ENCODE measurements at places on chromosomes 12 and 14. TPM values are rescaled to one million over a fixed set of nuclear protein-coding genes. Genes with fewer than 3 reads are reported as not detected.
A peak's percentile ranks its signal among the peaks of the same experiment; 100 is the strongest.

DNA sequence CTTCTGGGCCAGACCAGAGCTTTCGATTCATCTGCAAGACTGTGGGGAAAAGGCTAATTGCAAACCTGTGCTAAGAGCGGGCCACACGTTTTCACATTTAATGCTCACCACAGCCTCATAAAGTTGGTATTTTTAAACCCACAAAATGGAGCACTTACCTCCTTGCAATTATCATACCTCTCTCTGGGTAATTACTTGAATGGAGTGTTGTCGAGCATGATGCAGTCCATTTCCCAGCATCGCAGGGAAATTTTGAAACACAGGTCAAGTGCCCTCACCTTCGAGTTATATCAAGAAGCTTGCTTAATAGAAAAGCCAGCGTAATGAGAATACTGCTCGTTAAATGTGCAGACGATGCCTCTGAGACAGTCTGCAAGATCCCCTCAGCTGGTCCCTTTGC, 8.8 kb upstream of the IFI27L2 start:
- H3K4me3 ChIP-seq, result no peak overlapping the region
- no peak overlapping the region for H3K27ac ChIP-seq
- DNase-seq, result no peak
- H3K27me3 ChIP-seq, result no peaks in the 10 kb centered on the region
- H3K36me3 ChIP-seq, result no peaks in the 10 kb centered on the region

GRCh38 chr12:104274811-104275210, 28.7 kb upstream of the EID3 start:
- H3K36me3 ChIP-seq, result no peaks in the 10 kb centered on the region
- no peaks in the 10 kb centered on the region for H3K27me3 ChIP-seq
- DNase-seq, result no peak
- H3K4me1 ChIP-seq, result no peaks in the 10 kb centered on the region
- no peak overlapping the region for H3K4me3 ChIP-seq

GRCh38 chr12:67661311-67662021, 12.9 kb downstream of the DYRK2 start:
- no peaks in the 10 kb centered on the region for H3K27me3 ChIP-seq
- H3K27ac ChIP-seq, result peak overlapping the region; percentile 98
- H3K36me3 ChIP-seq, result no peaks in the 10 kb centered on the region
- no peak overlapping the region for H3K4me3 ChIP-seq

- no peaks in the 10 kb centered on the region for H3K36me3 ChIP-seq
- H3K4me1 ChIP-seq, result no peaks in the 10 kb centered on the region
- H3K27ac ChIP-seq, result no peak overlapping the region
- no peaks in the 10 kb centered on the region for H3K27me3 ChIP-seq
- no peak for DNase-seq
Measured at GRCh38 chr14:52304248-52304904, 9.7 kb upstream of the PTGER2 start.

DNA sequence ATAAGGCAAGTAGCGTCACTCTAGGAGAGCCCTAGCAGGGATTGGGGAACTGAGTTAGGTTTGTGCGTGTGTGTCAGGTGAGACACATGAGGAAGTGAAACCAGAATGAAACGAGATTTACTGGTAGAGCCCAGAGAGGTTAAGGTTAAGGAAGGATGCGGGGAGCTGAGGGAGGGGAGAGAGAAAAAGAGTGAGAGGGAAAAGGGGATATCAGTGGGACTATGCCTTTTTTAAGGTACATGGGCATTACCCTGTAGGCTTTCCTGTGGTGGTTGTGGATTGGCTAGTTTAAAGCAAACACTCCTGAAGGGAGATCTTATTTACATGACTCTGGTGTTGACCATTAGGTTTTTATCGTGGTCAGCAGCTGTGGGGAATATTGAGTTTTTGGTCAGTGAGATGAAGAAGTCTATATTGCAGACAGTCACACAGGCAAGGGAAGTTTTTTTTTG, 13.9 kb downstream of the ZDHHC17 start:
- H3K27ac ChIP-seq, result no peak overlapping the region
- H3K4me3 ChIP-seq, result no peak overlapping the region
- no peaks in the 10 kb centered on the region for H3K27me3 ChIP-seq
- DNase-seq, result no peak
- peaks cover 54% of the 10 kb centered on the region for H3K4me1 ChIP-seq
- H3K36me3 ChIP-seq, result no peaks in the 10 kb centered on the region

- no peak overlapping the region for H3K4me3 ChIP-seq
- DNase-seq, result no peak
- H3K36me3 ChIP-seq, result no peaks in the 10 kb centered on the region
- no peaks in the 10 kb centered on the region for H3K4me1 ChIP-seq
Measured at GRCh38 chr14:97224016-97224415, 426.8 kb downstream of the VRK1 start.

GRCh38 chr14:57487771-57488170, 5.9 kb downstream of the CCDC198 start:
- H3K4me1 ChIP-seq, result no peaks in the 10 kb centered on the region
- DNase-seq, result no peak
- no peak overlapping the region for H3K4me3 ChIP-seq

GRCh38 chr12:34363050-34363673, 340.9 kb downstream of the ALG10 start:
- DNase-seq, result no peak
- no peak overlapping the region for H3K4me3 ChIP-seq
- no peaks in the 10 kb centered on the region for H3K36me3 ChIP-seq
- H3K4me1 ChIP-seq, result no peaks in the 10 kb centered on the region
- H3K27me3 ChIP-seq, result no peaks in the 10 kb centered on the region
- H3K27ac ChIP-seq, result no peak overlapping the region

- H3K27me3 ChIP-seq, result no peaks in the 10 kb centered on the region
- no peak overlapping the region for H3K4me3 ChIP-seq
- no peaks in the 10 kb centered on the region for H3K36me3 ChIP-seq
- H3K27ac ChIP-seq, result no peak overlapping the region
- peaks cover 28% of the 10 kb centered on the region for H3K4me1 ChIP-seq
Measured at GRCh38 chr14:91058042-91058581, 2.3 kb downstream of the RPS6KA5 start.

DNA sequence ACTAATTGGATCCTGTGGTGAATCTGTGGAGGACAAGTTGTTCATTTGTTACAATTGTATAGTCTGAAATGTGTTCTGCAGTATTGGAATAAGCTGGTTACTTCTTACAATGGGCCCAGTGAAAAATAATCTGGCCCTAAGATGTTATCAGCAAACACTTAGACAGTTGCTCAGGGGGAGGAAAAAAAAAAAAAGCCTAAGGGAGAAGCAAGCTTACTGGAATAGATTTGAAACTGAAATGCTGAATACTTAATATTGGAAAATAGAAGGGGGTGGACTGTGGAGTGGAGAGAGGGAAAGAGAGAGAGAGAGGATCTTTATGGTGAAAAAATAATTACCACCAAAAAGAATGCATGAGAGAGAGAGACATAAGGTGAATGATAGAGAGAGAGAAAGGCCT, 4.0 kb downstream of the FOXG1 start:
- H3K4me3 ChIP-seq, result no peak overlapping the region
- no peak for DNase-seq
- H3K27me3 ChIP-seq, result peaks cover 67% of the 10 kb centered on the region
- H3K4me1 ChIP-seq, result no peaks in the 10 kb centered on the region

- H3K4me3 ChIP-seq, result no peak overlapping the region
- no peaks in the 10 kb centered on the region for H3K27me3 ChIP-seq
- no peaks in the 10 kb centered on the region for H3K4me1 ChIP-seq
- no peak overlapping the region for H3K27ac ChIP-seq
- DNase-seq, result no peak
Measured at GRCh38 chr12:120979862-120980696, 1.7 kb downstream of the HNF1A start.

DNA sequence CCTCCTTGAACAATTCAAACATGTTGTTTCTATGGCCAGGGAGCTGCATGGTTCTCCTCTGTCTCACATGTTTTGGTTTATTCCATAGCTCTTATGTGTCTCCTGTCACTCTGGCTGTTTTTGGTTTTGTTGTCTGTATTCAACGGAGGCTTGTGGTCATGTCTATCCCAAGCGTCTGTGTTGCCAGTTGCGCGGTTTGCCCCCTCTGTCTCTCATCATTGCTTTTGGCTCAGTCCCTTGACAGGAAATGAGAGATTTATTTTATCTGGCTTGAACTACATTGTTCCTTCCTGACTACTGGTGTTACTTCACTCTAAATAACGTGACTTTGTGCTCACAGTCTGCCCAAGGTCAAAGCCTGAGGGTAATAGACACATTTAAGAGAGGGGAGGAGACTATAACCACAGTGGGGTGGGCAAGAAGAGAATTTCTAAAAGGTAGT, 96.4 kb upstream of the SOX5 start:
- no peaks in the 10 kb centered on the region for H3K27me3 ChIP-seq
- no peaks in the 10 kb centered on the region for H3K36me3 ChIP-seq
- H3K4me3 ChIP-seq, result no peak overlapping the region
- H3K4me1 ChIP-seq, result no peaks in the 10 kb centered on the region
- no peak overlapping the region for H3K27ac ChIP-seq
- no peak for DNase-seq

The DAO gene
- not detected for total RNA-seq

The FAM186B gene
- 1.0 TPM for total RNA-seq

The SPIC gene
- total RNA-seq, result not detected

The RAN gene
- 125 TPM for total RNA-seq

The OR4K14 gene
- total RNA-seq, result not detected

Measured in gastrocnemius medialis (tissue), 4 donors.